ENCODE measurements at places on chromosomes 13 and 19.
A peak's percentile ranks its signal among the peaks of the same experiment; 100 is the strongest.

DNA sequence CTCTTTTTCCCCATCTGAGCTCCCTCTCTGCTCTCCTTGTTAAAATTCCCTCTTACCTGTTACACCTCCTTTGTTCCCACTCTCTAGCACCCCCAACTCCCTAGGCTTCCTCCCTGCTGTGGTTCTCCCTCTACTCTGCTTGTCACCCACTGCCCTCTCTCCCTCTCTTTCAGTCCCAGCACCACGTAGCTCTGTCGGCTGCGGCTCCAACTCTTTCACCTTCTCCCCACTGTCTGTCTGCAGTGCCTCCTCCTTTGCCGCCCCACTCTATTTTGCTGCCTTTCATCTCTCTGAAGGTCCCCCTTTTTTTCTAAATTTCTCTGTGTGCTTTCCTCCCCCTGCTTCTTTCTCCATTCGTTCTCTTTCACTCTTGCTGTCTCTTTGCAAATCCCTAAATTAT, 1.1 kb downstream of the ZNF836 start:
- DNase-seq: no peak

- DNase-seq: no peak
Observed at GRCh38 chr13:57734306-57734705, 102.8 kb downstream of the PCDH17 start.

GRCh38 chr19:34428549-34429285, 536 bp downstream of the UBA2 start:
- peak; percentile 31 for DNase-seq

GRCh38 chr13:110925023-110925612, 10.2 kb upstream of the ANKRD10 start:
- DNase-seq: no peak

DNA sequence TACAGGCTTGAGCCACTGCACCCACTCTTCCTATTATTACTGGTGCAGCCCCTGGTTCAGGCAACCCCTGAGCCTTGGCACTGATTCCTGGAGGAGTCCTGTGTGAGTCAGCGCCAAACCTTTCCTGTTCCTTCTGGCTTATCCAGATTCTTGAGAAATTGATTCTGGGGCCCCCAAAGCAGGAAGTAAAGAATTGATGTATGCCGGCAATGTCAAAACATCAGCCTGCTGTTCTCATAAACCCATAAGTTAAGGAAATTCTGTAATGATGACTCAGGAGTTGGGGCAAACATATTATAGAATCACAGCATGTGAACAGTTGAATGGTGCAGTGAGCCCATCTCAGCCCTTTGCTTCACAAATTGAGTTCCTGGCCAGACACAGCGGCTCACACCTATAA, 1.4 kb upstream of the OR7G3 start:
- DNase-seq: no peak

DNA sequence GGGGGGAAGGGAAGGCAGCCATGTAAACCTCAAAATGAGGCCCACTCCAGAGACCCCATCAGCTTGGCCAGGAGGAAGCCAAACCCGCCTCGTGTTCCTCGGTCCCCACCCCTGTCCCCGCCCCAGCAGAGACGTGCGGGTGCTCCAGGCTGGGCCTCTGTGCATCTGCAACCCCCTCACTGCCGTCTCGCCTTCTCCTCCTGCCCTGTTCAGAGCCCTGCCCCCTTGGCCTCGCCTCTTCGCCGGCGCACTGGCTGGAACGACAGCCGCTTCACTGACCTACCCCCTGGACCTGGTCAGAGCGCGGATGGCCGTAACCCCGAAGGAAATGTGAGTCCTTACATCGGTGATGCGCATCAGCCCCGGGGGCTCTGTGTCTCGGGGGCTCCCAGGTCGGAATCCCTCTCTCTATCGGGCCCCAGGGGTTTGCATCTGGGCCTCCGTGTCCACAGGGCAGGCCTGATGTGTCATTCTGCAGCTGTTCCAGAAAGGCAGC, 32.2 kb downstream of the TMEM161A start:
- DNase-seq: no peak

DNA sequence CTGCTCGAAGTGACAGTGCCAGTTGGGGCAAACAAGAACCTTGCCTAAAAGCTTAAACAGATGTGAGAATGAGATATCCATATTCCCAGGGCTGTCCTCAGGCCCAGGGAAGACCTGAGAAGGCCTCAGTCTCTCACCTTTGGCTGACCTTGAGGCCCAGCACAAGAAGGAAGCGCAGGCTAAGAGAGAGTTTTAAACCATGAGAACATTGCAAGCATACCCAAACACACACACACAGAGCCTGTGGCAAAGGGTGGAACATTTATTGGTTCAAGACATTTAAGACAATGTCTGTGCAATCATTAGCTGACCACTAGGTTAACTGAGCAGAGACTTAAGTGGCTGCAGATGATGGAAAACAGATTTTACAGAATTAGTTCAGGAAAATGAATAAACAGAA, 248.2 kb downstream of the NBEA start:
- DNase-seq: no peak

DNA sequence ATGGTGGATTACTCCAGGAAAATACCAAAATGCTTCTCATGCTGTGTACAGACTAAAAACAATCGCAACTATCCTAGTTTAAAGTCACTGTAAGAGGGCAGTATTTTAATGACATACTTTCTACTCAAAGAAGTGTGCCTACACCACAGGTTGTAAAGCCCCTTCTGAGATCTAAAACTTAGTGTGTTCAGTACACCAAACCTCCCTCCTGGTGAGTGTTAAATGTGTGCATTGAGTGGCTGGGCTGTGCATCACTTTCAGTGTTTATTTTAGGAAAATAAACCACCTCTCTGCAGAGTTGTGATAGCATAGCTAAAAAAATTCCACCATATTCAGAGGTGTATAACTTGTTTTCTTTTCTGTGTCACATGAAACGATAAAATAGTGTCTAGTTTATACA, 263.7 kb downstream of the DACH1 start:
- no peak for DNase-seq

DNA sequence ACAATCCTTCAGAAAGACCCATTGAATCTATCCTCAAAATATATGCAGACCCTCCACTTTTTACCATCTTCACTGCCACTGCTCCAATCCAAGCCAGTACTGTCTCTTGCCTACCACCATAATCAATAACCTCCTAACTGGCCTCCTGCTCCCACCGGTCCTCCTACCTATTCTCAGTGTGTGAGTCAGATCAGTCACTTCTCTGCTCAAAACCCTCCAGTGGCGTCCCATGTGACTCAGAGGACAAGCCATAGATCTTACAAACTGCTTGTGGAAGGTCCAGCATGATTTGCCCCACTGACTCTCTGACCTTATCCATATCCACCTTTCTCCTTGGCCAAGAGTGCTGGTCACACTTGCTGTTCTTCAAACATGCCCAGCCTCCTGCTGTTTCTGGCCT, 23.4 kb upstream of the MBNL2 start:
- no peak for DNase-seq

GRCh38 chr19:16566161-16566560, 6.1 kb downstream of the SLC35E1 start:
- DNase-seq: peak; percentile 64

- DNase-seq: no peak
Observed at GRCh38 chr13:42602906-42603305, 29.0 kb downstream of the TNFSF11 start.

GRCh38 chr13:30673669-30674521, 56.2 kb downstream of the USPL1 start:
- peak; percentile 87 for DNase-seq

DNA sequence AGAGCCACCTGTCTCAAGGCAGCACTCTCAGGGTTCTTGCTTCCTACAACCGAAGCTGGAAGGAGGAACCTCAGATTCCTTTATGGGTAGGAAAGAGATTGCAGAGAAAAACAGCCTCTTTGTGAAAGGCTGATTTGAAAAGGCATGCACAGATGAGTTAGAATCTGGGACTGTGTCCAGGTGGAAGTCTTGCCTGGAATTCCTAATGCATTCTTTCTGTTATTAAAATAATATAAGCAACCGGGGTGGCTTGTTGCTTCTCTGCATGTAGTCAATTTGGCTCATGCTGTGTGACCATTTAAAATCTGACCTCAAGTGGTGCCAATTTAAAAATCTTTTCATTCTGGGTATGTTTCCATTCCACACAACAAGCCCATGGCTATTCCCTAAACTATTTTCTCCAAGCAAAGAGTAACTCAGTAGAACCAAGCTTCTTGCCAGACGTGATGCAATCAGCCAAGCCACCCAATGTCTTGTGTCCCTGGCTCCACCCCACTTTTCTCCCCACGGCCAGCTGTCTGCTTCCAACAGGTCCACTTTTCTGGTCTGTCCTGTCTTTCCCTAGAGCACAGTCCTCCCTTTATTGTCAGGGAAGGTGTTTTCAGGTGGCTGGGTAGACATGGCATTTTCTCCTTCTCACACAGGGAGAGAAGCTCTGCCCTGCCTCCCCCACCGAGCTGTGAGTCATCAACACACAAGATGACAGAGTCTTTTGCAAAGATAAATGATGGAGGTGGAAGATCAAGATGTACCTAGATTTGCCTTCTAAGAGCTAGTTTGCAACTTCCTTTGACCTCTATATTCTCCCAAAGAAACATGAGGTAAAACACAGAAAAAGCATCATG, 394.3 kb downstream of the FOXO1 start:
- peak; percentile 32 for DNase-seq

DNA sequence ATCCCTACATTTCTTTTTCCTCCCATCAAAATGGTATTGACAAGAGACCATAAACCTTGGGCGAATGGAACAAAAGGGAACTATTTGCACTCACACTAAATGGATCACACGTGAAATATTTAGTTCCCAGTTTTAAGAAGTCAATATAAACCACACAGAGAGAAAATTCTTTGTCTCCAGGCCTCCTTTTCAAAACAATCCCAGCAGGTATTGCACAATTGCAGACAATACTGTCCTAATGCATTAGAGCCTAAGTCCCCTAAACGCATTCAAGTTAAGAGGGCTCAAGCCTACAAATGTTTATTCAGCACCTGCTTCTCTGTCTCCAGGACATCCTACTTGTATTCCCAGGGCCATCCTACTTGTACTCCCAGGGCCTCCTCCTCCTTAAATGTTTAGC, 1.3 kb upstream of the B3GLCT start:
- no peak for DNase-seq

DNA sequence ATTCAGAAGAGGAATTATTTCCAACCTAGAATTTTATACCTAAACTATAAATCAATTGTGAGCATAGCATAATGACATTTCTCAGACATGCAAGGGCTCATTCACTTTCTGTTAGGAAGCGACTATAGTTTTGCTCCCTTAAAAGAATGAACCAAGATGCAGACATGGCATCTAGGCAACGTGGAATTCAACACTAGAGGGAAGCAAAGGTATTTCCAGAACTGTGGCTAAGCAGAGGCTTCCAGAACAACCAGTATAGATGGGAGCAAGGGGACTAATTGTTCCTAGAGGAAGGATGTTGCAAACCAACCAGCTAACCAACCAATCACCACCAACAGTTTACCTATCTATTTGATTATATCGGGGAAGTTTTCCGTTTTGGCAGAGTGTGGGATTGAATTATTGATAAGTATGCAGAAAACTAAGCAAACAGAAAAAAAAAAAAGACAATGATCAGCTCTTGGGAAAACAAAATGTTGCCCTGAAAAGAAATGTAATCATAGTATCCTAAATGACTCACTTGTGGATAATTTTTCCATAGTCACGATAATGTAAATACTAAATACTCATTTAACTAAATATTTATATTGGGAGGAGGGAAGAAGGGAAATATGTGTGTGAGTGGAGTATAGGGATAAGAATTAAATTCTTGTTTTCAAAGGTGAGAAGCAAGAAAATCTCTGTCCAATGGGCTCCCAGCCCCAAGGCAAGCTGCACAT, 21.1 kb downstream of the ARL11 start:
- DNase-seq: no peak

- no peak for DNase-seq
Observed at GRCh38 chr19:10321874-10322835, 6.3 kb upstream of the FDX2 start.

DNA sequence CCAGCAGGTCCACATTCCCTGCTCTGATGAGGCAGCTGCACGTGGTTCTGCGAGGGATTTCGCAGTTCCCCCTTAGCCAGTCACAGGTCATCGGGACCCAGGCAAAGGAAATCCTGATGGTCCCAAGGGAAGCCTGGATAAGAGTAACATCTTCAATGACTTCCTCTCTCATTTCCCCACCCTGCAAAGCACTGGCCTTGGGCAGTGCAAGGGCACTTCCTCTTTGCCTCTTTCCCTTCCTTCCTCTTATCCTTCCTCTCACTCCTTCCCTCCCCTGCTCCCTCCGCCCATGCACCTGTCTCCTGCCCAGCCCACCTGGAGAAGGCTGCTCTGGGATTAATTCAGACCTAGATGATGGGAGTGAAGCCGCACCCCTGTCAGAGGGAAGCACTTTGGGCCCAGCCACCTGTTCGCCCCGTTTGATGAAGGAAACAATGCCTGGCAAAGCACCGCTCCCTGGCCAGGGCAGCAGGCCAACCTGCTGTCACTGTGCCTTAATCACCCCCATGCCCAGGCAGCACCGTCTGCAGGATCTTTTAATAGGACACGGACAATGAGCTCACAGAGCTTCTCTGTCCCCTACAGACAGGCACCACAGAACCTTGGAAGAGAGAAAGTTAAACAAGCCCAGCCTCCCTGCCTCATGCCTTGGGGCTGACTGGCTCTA, 113.5 kb upstream of the PABPC3 start:
- no peak for DNase-seq

- DNase-seq: no peak
Observed at GRCh38 chr13:35720690-35721554, 244.4 kb upstream of the MAB21L1 start.

DNA sequence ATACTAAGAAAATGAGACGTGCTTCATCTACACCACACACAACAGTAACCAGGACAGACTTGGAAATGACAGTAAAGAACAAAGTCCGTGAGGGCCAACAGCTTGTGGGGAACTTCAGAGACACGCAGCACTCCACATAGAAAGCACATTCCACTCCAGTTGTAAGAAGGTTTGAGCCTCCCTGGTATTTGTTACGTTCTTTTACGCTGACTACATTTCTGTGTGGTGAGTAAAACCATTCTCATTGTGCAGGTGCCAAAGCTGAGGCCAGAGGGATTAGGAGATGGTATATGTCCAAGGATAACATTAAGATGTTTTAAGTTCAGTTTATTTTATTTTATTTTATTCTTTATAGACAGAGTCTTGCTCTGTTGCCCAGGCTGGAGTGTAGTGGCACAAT, 1189.9 kb downstream of the UQCRFS1 start:
- DNase-seq: no peak

DNA sequence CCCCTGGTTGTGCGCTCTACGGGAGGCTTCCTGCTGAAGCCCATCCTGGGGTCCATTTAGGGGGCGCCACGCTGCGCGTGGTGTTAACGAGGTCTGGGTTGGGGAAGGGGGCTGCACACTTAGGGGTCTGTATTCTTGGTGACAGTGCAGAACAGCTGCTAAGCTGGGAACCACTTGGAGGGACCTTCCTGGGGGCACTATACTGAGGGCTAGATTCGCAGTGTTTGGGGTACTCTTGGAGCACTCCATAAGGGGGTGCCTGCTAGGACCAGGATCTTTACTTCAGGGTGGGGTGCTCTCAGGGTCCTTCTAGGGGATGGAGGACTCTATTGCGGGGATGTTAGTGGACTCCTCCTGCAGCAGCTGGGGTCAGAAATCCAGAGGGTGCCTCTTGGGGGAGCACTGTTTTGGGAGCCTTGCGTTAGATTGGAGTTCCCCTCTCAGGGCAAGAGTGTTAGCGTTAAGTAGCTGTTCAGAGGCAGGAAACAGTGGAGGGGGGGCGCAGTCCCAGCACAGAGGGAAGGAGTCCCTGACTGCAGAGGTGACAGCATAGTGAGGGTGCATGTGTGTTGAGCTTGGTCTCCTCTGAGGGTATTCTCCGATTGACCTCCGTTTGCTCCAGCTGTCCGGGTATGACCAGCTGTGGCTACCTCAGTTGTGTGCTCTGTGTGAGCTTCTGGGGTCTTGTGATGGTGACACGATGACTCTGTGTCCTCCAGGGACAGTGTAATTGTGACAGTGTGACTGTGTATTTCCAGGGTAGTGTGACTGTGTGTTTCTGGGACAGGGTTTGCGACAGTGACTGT, 1.1 kb downstream of the PDE4A start:
- DNase-seq: no peak

Measured in stimulated activated naive CD4-positive, alpha-beta T cell treated with Interleukin-2 at 50 U/mL for 16 hours (primary cell).